Pancreas (tissue), 10 donors: ENCODE measurements at places on chromosomes 13 and 19. TPM values are rescaled to one million over a fixed set of nuclear protein-coding genes. Genes with fewer than 3 reads are reported as not detected.

DNA sequence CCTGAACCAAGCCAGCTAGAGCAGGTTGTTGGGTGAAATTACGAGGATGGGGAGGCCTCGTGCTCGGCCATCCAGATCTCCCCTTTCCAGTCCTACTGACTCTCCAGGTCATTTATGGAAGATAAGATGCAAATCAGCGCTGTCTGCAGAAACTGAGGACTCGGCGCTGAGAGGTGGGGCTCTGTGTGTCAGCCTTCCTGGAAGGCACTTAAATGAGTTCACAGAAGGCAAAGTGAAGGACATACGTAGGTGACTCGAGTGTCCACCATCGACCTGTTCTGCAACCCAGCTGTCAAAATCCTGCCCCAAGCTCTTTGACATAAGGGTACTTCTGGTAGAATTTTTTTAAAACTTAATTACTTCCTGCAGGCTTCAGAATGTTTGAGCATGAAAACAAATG is 86.4 kb downstream of the RAB20 start:
- no peak for DNase-seq

- no peak for DNase-seq
Observed at GRCh38 chr19:48095612-48096175, 14.9 kb downstream of the PLA2G4C start.

DNA sequence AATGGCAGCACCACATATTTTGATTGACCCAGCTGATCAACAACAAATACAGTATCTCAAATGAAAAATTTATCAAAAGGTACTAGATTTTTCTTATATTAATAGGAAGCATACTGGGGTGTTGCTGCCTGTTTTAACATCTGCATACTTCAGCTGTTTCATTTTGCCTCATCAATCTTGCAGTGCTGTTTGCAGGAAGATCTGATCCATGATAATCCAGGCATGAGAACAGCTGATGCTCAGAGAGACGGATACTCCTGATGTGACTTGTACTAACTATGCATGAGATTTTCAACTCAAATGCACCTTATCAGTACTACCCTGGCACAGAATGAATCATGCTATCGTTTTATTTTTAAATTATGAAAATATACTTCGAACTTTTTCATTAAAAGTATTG is 2136.8 kb downstream of the PCDH9 start:
- DNase-seq: no peak

Gene PRTN3
- polyA plus RNA-seq: not detected

GRCh38 chr13:66617786-66618185 is 612.4 kb downstream of the PCDH9 start:
- no peak for DNase-seq

DNA sequence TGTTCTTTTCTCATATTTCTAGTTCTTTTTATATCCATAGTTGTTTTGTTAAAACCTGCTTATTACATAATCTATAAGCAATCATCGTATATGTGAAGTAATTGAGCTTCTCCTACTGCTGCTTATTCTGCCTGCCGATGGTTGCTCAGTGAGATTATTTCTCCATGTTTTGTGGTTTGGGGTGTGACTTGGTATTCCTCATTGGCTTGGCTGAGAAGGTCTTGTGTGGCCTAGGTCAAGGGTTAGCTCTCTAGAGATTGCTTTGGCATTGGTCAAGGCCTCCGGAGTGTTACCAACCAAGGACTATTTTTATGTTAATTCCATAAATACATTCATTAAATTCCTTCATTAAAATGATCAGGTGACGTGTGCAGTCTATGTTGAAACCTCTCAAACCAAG is 302.8 kb downstream of the MYO16 start:
- no peak for DNase-seq

GRCh38 chr13:77800219-77800618 is 102.7 kb downstream of the SLAIN1 start:
- no peak for DNase-seq

DNA sequence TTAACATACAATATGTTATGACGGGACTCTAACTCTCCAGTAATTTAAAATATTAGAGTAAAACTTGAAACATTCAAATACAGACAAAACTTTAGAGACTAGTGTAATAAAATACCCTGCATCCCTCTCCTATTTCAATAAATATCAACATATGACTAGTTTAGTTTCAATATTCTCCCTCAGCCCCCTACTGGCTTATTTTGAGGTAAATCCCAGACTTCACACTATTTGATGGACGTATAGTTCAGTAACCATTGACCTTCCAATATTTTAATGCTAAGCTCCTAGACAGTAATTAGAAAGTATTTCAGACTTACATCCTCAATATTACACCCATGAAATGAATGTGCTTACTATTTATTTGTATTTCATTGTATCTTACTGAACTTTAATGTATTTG is 180.7 kb upstream of the STARD13 start:
- DNase-seq: no peak

Gene MPND
- 16.7 TPM for polyA plus RNA-seq

GRCh38 chr13:109785141-109785891 is 1.1 kb downstream of the IRS2 start:
- DNase-seq: no peak

Gene ZNF99
- polyA plus RNA-seq: not detected

- no peak for DNase-seq
Observed at GRCh38 chr13:30779016-30779415, 43.7 kb downstream of the ALOX5AP start.
